Stimulated activated CD4-positive, alpha-beta T cell treated with anti-CD3 and anti-CD28 coated beads, Interleukin-2, amount 100 ng/mL, for 4 hours (primary cell): ENCODE measurements at places on chromosomes 3 and 15.
A peak's percentile ranks its signal among the peaks of the same experiment; 100 is the strongest.

DNA sequence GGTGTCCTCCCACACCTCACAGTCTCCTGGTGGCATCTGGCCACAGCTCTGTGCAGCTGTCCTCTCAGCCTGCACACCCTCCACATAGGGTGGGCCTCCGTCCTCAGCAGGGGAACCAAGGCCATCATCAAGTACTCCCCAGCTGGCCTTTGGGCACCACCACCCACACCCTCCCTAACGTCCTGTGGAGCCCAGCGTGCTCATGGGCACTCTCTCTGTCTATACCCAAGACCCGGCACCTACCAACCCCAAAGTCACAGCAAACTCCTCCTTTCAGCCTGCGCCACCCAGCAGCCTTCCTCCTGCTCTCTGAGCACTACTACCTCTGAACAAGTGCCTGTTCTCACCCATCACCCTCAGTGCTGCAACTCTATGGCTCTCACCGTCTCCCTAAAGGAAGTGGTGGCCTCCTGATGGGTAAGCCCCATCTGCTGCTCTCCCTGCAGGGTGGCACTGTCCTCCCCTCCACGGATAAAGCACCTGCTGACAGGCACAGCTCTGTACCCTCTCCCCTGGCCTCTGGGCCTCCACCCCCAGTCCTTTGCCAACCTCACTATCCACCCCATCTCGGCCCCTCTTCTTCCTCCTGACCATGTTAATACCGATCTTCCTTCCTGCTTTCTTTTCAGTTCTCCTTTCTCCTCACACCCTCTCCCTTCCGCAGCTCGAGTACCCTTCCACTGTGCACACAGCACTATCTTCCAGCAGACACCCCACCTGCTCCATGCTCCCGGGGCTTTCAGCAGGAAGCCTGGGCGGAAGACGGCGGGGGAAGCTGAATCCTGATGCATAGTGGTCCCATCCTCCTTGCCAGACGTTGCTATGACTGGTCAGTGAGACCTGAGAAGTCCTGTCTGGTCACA lies 31.5 kb downstream of the SLC41A3 start:
- no peak for DNase-seq

GRCh38 chr3:30231277-30232141 lies 374.9 kb upstream of the TGFBR2 start:
- DNase-seq, result no peak

DNA sequence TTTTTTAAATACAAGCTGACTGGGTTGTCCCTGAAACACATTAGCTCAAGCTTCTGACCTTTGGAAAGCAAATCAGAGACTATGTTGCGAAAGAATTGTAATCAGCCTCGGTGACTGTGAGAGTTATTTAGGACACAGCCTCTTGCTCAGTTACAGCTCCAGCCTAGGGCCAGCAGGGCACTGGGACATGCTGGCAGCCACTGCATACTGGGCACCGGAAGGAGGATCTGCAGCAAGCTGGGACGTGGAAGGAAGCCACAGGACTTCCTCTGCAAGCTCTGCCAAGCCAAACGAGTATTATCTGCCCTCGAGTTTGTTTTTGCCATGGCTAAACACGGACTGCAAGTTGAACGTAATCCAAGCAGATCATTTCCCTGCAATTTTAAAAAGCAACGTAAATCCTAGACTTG lies 24.4 kb upstream of the COPG1 start:
- DNase-seq, result no peak

DNA sequence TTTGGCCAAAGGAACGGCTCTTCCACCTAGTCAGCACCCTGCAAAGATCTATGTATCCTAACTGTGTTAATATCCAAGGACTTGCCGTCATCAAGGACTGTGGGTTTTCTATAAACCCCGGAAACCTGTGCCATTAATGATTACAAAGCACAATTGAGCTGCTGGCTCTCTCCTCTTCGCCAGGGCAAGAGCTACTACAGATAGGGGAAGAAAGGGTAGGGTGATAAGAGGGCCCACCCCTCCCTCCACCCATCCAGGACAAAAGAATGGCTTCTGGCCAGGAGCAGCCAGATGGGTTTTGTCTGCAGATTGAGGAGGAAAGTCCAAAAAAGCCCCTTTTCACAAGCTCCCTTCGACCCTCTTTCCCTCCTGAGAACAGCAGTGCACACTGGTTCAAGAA lies 9.9 kb downstream of the RFT1 start:
- no peak for DNase-seq

GRCh38 chr15:43218908-43219706 lies 1.7 kb downstream of the EPB42 start:
- DNase-seq, result no peak

DNA sequence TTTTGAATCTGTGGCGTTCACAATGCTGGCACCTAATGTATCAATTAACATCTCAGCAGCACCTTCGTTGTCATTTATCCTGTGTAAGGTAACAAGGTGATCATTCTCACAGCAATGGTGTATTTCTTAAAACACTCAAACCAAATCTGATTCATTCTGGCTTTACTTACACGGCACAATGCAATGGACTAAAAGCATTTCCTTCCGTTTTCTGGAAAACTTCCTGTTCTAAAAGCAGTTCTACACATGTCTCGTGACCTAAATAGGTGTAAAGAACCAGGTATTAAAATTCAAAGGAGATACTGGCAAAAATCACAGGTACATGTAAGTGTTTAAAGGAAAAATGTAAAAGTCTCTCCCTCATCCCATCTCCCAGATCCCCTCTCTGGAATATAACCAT lies 77.8 kb downstream of the BTD start:
- no peak for DNase-seq

GRCh38 chr3:171522651-171523050 lies 62.4 kb upstream of the TNIK start:
- no peak for DNase-seq

GRCh38 chr3:70112751-70113150 lies 113.2 kb downstream of the SAMMSON start:
- DNase-seq, result no peak

GRCh38 chr3:169028716-169029115 lies 634.8 kb downstream of the MECOM start:
- no peak for DNase-seq

- DNase-seq, result no peak
Measured at GRCh38 chr15:74977599-74977998, 17.8 kb upstream of the SCAMP5 start.

GRCh38 chr15:68241088-68241935 lies 11.8 kb upstream of the CLN6 start:
- no peak for DNase-seq

DNA sequence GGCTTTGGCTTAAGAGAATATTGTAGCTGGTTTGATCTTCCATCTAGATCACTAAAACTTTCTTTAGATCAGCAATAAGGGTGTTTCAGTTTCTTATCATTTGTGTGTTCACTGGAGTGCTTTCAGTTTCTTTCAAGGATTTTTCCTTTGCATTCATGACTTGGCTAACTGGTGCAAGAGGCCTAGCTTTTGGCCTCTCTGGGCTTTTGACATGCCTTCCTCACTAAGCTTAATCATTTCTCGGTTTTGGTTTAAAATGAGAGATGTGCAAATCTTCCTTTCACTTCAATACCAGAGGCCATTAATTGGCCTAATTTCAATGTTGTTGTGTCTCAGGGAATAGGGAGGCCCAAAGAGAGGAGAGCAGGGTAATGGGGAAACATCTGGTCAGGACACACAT lies 30.3 kb upstream of the CCNB2 start:
- no peak for DNase-seq

- no peak for DNase-seq
Measured at GRCh38 chr3:62260655-62261054, 112.7 kb downstream of the FEZF2 start.

GRCh38 chr3:48202632-48203031 lies 14.4 kb upstream of the CDC25A start:
- no peak for DNase-seq

DNA sequence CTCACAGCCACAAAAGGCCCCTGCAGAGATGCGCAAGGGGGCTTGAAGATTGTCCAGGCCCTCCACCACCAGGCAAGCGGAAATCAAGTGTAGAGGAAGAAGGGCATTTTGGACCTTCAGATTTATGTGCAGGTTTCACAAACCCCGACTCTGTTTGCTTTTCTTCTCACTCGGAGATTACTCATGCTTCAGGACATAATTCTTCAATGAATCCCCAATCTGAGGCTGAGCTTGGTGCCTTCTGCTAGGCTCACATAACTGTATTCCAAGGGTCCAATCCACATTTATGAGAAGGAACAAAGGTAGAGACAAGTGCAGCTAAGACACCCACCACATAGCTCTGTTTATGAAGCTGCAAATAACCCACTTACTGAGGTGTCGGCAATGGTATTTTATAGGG lies 50.6 kb upstream of the NMNAT3 start:
- DNase-seq, result no peak

DNA sequence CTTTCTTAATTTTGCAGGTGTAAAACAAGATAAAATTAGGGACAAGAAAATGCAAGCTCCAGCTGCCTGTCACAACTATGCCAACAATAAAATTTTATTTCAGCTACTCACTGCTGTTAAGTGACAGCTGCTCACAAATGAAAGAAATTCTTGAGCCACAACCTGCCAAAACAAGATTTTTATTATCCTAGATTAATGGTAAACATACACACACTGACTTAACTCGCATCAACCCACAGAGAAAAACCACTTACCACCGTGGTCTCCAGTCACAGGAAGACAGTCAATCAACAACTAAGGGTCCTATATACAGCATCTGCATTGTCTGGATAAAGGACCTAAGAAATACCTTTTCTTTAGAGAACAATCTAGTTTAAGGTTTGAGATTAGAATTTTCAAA lies 31.3 kb downstream of the EFL1 start:
- no peak for DNase-seq

- no peak for DNase-seq
Measured at GRCh38 chr3:96753124-96753523, 61.3 kb upstream of the EPHA6 start.

- DNase-seq, result no peak
Measured at GRCh38 chr15:78909791-78910228, 35.0 kb downstream of the CTSH start.

GRCh38 chr3:188298585-188298984 lies 144.6 kb downstream of the LPP start:
- no peak for DNase-seq

GRCh38 chr3:173253471-173253870 lies 112.4 kb upstream of the SPATA16 start:
- DNase-seq, result no peak

DNA sequence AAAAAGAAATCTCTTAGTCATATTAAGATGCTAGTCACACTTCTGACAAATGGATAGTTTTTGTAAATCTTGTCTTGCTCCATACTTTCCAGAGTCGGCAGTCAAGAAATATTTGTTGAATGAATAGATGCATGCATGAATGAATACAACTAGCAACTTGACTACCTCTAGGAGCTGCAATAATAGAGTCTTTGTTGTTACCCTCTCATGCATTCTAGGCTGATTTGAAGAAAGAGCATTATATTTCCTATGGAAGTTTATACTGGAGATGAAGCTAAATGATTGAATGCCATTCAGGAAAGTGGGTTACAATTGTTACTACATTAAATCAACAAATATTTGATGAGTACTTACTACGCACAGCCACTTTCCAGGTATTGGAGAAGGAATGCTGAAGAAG lies 18.1 kb upstream of the TRAT1 start:
- DNase-seq, result no peak

GRCh38 chr15:40050788-40051470 lies 11.9 kb upstream of the SRP14 start:
- DNase-seq, result no peak

DNA sequence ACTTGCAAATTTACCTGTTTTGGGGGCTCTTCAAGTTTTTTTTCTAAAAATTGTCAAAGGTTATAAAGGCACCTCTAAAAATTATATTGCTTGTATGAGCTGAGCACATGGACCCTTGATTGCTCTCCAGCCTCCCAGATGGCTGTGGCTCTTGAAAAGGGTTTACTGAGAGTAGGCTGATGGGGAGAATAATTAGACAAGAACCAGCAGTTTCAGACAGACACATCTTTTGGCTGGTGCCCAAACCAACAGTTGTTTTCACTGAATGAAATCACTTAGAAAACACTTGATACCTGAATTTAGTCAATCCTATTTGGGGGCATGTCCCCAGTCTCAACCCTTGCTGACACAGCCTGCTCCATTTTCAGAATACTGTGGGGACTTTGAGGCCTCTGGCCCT lies 217.6 kb downstream of the KBTBD8 start:
- no peak for DNase-seq

- DNase-seq, result no peak
Measured at GRCh38 chr3:122921791-122922651, 105.5 kb downstream of the SEMA5B start.

DNA sequence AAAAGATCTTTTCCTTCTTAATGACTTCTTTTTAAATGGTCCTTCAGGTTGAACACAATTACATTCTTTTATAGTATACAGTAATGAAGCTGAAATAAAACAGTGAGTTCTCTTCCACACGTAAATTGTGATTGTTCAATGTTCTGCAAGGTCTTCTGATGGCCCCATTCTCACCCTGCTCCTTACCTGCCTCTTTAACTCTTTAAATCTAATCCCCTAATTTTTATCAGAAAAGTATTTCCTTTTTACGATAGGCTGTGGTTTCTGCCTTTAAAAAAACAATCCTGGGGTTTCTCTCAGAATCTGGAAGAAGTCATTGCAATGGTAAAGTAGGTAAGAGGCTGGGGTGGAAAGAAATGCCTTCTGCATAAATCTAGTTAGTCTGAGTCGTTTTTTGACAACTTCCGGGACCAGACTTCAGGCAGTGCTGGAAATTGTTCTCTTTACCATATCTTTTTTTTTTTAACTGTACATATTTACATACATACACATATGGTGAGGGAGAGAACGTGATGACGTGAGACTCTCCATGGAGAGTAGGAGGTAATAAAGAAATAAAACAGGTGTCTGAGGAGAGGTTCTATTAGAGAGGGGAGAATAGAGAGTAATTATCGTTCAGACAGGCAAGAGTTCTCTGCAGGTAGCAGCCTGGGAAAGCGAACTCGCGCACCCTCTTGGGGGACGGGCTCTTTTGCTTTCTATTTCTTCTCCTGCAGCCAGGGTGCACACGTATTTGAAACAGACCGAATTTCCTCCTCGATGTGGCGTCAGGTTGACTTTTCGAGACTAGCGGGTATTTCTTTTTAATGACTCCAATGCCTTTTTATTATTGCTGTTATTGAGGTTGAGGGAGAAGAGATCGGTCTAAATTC lies at the start of gene SIDT1:
Gene SIDT1 (plus strand): TSS at position 730 of the 872 bp plus-strand sequence. CDS start 467 bp downstream, outside the sequence.
- peak; percentile 66 for DNase-seq

DNA sequence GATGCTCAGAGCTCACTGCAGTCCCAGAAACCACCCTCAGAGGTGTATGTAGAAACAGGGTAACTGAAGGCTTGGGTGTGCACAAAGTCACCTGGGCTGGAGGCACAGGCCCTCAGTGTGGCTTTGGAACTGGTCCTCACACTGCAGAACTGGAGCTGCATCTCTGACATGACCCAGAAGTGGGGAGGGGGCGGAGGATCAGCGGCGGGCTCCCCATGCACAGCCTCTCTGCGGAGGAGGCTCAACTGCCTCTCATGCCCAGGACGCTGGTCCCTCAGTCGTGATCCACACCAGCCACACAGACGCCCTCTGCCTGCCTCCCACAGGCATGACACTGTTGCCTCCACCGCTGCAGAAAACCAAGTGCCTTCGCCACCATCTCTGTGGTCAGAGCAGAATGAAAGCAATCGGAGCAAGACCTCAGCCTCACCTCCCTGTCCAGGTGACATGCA lies 73.7 kb downstream of the TM2D3 start:
- no peak for DNase-seq

GRCh38 chr3:39839484-39839883 lies 30.1 kb downstream of the MYRIP start:
- no peak for DNase-seq

- no peak for DNase-seq
Measured at GRCh38 chr15:67976506-67977073, 77.5 kb upstream of the PIAS1 start.
